CD4-positive, alpha-beta T cell (primary cell): ENCODE measurements at places on chromosomes 12 and 14.

GRCh38 chr12:22924391-22924790, 299.4 kb downstream of the ETNK1 start:
- no peak for DNase-seq

- no peak for DNase-seq
Measured at GRCh38 chr12:131418121-131418520, 292.8 kb upstream of the SFSWAP start.

GRCh38 chr12:13505224-13505623, 308.7 kb downstream of the EMP1 start:
- DNase-seq = no peak

DNA sequence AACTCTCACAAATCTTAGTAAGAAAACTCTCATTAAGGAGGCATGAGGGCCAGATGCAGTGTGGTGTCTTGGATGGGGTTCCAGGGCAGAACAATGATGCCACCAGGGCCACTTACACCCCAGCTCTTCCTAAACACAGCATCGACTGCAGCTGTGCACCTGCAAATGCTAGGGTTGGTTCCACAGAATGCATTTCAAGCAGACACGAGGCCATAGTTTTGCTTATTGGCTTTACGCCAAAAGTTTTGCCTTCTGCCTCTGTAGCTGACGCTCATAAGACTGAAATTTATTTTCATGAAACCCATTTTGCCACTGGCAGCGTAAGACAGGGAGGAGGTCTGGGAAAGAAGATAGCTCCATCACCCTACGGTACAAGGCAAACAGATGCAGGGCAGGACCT, 179.0 kb downstream of the RIMBP2 start:
- no peak for DNase-seq

GRCh38 chr12:105278043-105278697, 42.2 kb upstream of the APPL2 start:
- no peak for DNase-seq
